ENCODE measurements at places on chromosomes 3 and 15. TPM values are rescaled to one million over a fixed set of nuclear protein-coding genes. Genes with fewer than 3 reads are reported as not detected.
A peak's percentile ranks its signal among the peaks of the same experiment; 100 is the strongest.

TBCCD1 gene
- 17.5 TPM for total RNA-seq

EMC7 gene
- 66.8 TPM for total RNA-seq

MKRN3 gene
- 1.0 TPM for total RNA-seq

TMIE gene
- not detected for total RNA-seq

HGD gene
- total RNA-seq, result 0.14 TPM

PODXL2 gene
- total RNA-seq, result 3.9 TPM

ACTC1 gene
- not detected for total RNA-seq

FBXO40 gene
- total RNA-seq, result not detected

DNA sequence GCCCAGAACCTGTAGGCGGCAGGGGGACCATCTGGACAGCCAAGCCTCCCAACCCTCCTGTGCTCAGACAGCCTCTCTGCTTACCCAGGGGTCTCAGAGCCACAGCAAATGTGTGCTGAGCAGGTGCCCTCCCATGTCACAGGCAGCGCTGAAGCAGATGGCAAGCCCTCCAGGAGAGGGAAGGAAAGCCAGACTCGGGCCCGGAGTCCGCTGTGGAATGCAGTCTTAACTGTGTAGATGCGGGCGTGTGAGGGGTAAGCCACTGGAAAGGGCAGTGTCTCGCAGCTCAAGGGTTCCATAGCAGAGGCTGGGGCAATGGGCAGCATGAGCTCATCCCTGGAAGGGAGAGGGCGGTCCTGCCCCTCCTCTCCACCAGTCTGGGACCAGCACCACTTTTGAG, 45.6 kb downstream of the UMPS start:
- no peak for DNase-seq
- H3K27me3 ChIP-seq, result peaks cover 18% of the 10 kb centered on the region
- H3K4me3 ChIP-seq, result no peak overlapping the region
- H3K27ac ChIP-seq, result no peak overlapping the region
- peaks cover 3% of the 10 kb centered on the region for H3K4me1 ChIP-seq

DNA sequence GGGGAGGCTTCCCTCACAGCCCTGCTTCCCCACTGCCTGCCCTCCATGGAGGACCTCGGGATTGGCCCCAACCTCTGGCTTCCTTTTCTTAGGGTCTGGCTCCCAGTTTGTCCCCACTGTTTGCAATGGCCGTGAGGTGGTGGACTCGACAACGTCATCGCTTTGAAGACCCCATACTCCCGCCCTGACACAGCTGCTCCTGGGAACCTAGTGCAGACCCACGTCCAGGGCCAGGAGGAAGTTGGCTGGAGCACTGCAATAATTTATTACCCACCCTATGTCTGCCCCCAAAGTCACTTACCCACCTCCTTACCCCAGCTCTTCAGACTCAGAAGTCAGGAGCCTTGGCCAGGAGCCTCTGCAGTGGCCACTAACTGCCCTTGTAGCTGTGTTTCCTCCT, 11.1 kb downstream of the GRM2 start:
- H3K27ac ChIP-seq, result no peak overlapping the region
- no peaks in the 10 kb centered on the region for H3K36me3 ChIP-seq
- peaks cover 2% of the 10 kb centered on the region for H3K27me3 ChIP-seq
- H3K4me3 ChIP-seq, result no peak overlapping the region
- DNase-seq, result no peak
- H3K4me1 ChIP-seq, result peaks cover 16% of the 10 kb centered on the region

DNA sequence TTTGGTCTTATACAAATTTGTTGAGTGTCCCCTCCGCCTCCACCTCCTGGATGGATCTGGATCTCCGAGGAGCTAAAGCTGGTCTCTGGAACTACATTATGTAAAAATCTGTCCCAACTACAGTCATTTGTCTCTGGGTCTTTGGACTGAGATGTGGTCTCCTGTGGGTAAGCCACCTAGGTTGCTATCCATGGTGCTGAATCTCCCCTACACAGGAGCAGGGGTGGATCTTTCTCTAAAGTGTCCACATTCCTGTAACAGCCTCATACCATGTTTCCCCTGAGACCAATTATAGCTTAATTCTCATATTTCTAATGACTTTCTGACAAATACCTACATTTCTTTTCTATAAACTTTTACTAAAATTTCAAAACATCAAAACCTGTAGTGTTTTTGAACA, 625.8 kb downstream of the TAFA4 start:
- H3K27ac ChIP-seq, result no peak overlapping the region
- no peaks in the 10 kb centered on the region for H3K4me1 ChIP-seq
- no peak for DNase-seq
- H3K4me3 ChIP-seq, result no peak overlapping the region
- H3K27me3 ChIP-seq, result no peaks in the 10 kb centered on the region

GRCh38 chr15:29568840-29569532, 253.3 kb downstream of the TJP1 start:
- peaks cover 50% of the 10 kb centered on the region for H3K27me3 ChIP-seq
- H3K4me3 ChIP-seq, result no peak overlapping the region
- DNase-seq, result no peak

- peak overlapping the region; percentile 63 for H3K4me3 ChIP-seq
- peaks cover 11% of the 10 kb centered on the region for H3K36me3 ChIP-seq
- DNase-seq, result peak; percentile 71
- H3K27ac ChIP-seq, result peak overlapping the region; percentile 90
These were observed 173.8 kb upstream of the BCL6 start for GRCh38 chr3:187919048-187919447.

GRCh38 chr15:72230197-72231065, 559 bp downstream of the PKM start:
- H3K27me3 ChIP-seq, result no peaks in the 10 kb centered on the region
- H3K36me3 ChIP-seq, result peaks cover 46% of the 10 kb centered on the region
- peaks cover 33% of the 10 kb centered on the region for H3K4me1 ChIP-seq
- peak overlapping the region; percentile 100 for H3K27ac ChIP-seq
- DNase-seq, result peak; percentile 68

DNA sequence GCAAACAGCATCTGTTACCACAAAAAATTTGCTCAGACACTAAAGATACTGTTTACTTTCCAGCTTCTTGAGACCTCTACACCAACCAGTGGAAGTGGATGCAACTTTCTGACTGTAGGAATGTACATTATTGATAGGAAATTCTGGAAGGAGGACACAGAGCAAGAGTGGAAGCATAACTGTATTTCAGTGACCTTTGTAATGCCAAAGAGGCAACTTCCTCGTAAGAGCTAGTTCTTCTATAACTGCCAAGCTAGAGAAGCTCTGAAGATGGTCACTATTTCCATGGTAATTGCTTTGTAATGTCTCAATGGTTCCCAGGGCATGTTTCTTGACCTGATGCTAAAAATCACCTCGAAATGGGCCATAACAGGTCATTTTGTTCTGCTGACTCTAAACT, 96.3 kb upstream of the SLC2A2 start:
- H3K4me1 ChIP-seq, result no peaks in the 10 kb centered on the region
- peaks cover 83% of the 10 kb centered on the region for H3K36me3 ChIP-seq
- H3K4me3 ChIP-seq, result no peak overlapping the region

DNA sequence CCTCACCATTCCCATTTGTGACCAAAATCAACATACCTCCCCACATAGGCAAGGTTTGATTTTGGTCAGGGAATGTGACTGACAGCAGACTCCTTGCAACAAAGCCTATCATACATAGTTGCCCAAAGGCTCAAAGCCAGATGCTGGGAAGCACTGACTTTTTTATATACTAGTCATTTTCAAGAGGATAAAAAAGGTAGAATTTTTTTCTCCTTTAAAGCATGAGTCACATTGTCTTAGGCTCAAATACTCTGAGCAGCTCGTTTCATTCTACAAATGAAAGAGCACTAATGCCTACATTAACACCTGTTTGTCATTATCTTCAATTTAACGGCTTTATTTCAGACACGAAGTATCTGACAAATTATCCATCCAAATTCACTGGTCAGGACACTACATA, 36.2 kb downstream of the ICE2 start:
- peaks cover 18% of the 10 kb centered on the region for H3K36me3 ChIP-seq
- H3K27ac ChIP-seq, result no peak overlapping the region
- DNase-seq, result no peak
- H3K27me3 ChIP-seq, result no peaks in the 10 kb centered on the region
- no peak overlapping the region for H3K4me3 ChIP-seq

DNA sequence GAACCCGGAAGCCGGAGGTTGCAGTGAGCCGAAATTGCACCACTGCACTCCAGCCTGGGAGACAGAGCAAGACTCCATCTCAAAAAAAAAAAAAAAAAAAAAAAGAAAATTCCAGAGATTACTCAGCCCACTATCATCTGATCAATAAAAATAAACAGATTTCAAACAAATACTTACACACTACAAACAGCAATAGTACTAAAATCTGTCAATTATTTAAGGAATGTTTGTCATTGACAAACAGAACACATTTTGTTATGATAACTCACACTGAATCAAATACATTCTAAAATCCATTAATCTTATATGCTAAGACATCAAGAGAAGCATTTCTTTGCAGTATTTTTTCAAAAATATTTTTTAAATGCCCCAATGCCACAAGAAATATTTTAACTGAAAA, 7.6 kb downstream of the MYO9A start:
- peaks cover 7% of the 10 kb centered on the region for H3K27me3 ChIP-seq
- no peak overlapping the region for H3K27ac ChIP-seq
- H3K4me1 ChIP-seq, result peaks cover 9% of the 10 kb centered on the region
- no peaks in the 10 kb centered on the region for H3K36me3 ChIP-seq

DNA sequence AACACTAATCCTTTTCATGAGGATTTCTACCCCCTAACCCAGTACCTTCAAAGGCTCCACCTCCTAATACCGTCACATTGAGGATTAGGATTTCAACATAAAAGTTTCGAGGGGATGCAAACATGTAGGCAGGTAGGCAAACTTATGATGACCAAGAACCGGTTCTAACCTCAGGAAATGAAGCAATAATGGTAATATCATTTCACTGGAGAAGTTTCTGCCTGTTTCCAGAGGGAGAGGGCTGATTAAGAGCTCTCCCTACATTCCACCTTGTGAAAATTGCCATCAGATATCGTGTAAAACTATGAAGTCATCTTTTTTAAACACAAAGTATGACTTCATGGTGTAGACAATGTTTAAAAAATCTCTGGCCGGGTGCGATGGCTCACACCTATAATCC, 31.6 kb downstream of the NKIRAS1 start:
- no peak for DNase-seq
- H3K27ac ChIP-seq, result no peak overlapping the region
- no peak overlapping the region for H3K4me3 ChIP-seq
- H3K27me3 ChIP-seq, result no peaks in the 10 kb centered on the region
- H3K36me3 ChIP-seq, result peaks cover 10% of the 10 kb centered on the region
- peaks cover 5% of the 10 kb centered on the region for H3K4me1 ChIP-seq

- peaks cover 26% of the 10 kb centered on the region for H3K4me1 ChIP-seq
- H3K36me3 ChIP-seq, result peaks cover 22% of the 10 kb centered on the region
- DNase-seq, result peak; percentile 73
- no peaks in the 10 kb centered on the region for H3K27me3 ChIP-seq
These were observed at the start of gene GYG1 for GRCh38 chr3:148991219-148992026. Gene GYG1, plus strand, starts transcription at chr3:148991540. Its CDS starts 101 bp downstream, at chr3:148991641.

GRCh38 chr3:24428481-24428880, 66.2 kb downstream of the THRB start:
- H3K27ac ChIP-seq, result no peak overlapping the region
- no peaks in the 10 kb centered on the region for H3K27me3 ChIP-seq
- no peaks in the 10 kb centered on the region for H3K4me1 ChIP-seq
- no peak for DNase-seq

GRCh38 chr15:38702178-38702912, 137.7 kb upstream of the RASGRP1 start:
- peaks cover 5% of the 10 kb centered on the region for H3K27me3 ChIP-seq
- no peak overlapping the region for H3K4me3 ChIP-seq
- no peak for DNase-seq
- H3K36me3 ChIP-seq, result no peaks in the 10 kb centered on the region
- H3K4me1 ChIP-seq, result peaks cover 35% of the 10 kb centered on the region

DNA sequence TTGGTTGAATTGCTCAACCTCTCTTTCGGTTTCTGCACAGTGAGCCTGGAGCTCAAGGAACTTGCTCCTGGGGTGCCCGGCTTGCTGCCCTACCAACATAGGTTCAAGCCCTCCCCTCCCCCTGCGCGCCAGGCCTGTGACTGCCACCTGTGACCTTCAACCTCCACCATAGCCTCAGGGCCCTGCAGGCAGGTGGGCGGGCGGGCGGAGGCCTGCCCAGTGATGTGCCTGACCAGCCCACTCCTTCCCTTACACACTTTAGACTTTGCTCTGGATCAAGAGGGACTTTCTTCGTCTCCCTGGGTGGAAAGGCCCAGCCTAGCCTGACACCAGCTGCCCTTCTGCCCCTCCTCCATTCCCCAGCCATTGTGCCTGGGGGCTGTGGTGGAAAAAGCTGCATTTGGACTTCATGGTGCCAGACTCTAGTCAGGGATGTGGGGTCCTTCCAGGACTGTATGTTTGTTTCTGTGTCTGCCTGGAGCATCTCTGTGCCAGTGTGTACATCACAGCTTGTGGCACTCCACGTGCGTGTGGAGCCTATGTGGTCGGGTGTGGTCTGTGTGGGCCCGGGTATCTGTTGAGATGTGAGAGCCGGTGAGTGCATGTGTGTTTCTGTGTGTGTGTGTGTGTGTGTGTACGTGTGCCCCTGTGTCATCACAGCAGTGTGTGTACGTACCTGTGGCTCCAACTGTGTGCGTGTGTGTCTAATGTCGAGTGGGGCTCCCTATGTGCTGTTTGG, 9.5 kb downstream of the PRKCD start:
- no peaks in the 10 kb centered on the region for H3K27me3 ChIP-seq
- H3K4me1 ChIP-seq, result peaks cover 34% of the 10 kb centered on the region
- no peak for DNase-seq
- H3K36me3 ChIP-seq, result peaks cover 4% of the 10 kb centered on the region
- H3K4me3 ChIP-seq, result no peak overlapping the region

DNA sequence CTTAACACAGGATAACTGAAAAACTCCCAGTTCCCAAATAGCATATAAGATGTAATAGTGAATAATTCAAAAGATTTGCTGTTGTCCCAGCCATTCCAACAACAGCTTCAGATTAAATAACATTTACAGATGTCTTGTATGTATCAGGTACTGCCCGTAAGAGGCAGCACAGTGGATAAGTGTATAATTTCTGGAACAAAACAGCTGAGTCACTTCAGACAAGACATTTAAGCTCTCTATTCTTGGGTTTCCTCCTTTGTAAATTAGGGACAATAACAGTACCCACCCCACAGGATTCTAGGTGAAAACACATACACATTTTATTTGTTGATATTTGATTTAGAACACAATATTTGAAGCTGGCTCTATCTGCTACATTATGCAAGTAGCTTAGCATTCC, 2.6 kb upstream of the WWTR1 start:
- H3K27me3 ChIP-seq, result peaks cover 40% of the 10 kb centered on the region
- no peak overlapping the region for H3K4me3 ChIP-seq
- H3K4me1 ChIP-seq, result peaks cover 18% of the 10 kb centered on the region
- H3K36me3 ChIP-seq, result no peaks in the 10 kb centered on the region
- H3K27ac ChIP-seq, result no peak overlapping the region
- no peak for DNase-seq
